CD8-positive, alpha-beta memory T cell (primary cell): ENCODE measurements at places on chromosomes 7 and 10.

- no peak for DNase-seq
These were observed 92.5 kb downstream of the POU6F2 start for GRCh38 chr7:39069896-39070881.

DNA sequence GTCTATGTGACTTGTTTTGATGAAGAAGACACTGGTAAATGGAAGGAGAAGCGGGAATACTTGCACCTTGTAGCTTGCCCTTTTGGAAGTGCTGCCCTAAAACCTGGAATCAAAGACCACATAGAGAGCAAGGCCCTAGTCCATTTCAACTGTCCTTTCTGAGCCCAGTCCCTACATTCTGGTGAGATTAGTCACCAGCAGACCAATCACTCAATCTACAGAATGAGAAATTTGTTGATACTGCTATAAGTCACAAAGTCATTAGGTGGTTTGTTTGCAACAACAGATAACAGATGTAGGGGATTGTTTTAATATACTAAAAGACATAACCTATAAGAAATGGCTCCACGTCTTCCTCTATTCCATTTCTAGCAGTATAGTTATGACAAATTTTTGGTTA, 33.6 kb downstream of the WASL start:
- DNase-seq, result no peak

- DNase-seq, result no peak
These were observed 248.4 kb upstream of the HGF start for GRCh38 chr7:82018226-82018625.

DNA sequence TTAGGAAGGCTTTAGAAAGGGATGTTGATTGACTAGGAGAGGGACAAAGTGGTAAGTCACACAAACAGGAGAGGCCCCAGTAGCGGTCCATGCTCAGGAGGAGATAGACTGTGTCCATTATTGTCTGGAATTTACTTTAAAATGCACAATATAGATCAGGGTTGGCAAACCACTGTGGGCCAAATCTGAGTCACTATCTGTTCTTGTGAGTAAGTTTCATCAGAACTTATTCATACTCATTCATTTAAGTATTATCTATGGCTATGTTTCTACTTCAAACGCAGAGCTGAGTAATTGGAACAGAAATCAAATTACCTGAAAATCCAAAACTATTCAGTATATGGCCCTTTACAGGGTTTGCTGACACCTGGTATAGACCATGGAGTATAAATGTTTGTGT, 166.5 kb downstream of the COL28A1 start:
- no peak for DNase-seq

DNA sequence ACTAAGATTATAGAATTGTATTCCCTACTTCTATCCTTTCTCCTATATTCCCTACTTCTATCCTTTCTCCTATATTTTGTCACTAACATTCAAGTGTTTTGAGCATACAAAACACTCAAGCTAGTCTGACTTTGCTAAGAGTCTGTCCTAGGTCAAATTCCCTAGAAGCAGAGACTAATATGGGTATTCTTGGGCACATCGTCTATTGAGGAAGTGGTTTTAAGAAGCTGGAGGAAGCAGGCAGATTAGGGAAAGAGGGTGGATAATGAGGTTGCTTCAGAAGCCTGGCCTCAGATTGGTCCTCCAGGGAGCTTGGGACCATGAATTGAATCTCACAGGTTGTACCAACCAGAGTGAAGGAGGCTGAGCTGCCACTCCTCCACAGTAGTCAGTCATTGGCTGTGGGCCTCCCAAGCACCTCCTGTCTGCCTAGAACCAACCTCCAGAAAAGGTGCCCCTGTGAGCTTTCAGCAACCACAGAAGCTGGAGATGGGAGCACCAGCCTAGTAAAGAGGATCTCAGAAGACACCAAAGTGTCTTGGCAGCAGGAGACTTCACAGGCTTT, 295.9 kb upstream of the PHF14 start:
- DNase-seq, result no peak

- no peak for DNase-seq
These were observed 103.7 kb downstream of the CXCL12 start for GRCh38 chr10:44281089-44281613.

DNA sequence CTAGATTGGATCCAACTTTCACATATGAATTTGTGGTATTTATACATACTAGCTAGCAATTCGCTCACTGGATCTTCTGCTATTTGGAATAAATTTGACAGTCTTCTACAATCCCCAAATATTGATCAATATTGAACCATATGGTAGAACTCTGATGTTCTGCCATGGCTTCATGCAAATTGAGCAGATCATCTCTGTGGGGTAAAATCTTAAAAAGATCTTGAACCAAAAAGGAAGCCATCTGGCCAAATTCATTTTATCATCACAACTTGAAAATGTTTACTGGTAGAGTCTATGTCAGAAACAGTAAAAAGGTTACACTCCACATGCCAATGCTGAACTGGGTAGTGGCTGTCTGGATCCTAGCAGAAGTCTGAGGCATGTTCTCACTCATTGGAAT, 80.0 kb downstream of the LHFPL3 start:
- no peak for DNase-seq

GRCh38 chr7:744854-745430, 17.9 kb upstream of the PRKAR1B start:
- DNase-seq, result no peak

GRCh38 chr10:131165092-131165491, 146.4 kb downstream of the TCERG1L start:
- DNase-seq, result no peak

DNA sequence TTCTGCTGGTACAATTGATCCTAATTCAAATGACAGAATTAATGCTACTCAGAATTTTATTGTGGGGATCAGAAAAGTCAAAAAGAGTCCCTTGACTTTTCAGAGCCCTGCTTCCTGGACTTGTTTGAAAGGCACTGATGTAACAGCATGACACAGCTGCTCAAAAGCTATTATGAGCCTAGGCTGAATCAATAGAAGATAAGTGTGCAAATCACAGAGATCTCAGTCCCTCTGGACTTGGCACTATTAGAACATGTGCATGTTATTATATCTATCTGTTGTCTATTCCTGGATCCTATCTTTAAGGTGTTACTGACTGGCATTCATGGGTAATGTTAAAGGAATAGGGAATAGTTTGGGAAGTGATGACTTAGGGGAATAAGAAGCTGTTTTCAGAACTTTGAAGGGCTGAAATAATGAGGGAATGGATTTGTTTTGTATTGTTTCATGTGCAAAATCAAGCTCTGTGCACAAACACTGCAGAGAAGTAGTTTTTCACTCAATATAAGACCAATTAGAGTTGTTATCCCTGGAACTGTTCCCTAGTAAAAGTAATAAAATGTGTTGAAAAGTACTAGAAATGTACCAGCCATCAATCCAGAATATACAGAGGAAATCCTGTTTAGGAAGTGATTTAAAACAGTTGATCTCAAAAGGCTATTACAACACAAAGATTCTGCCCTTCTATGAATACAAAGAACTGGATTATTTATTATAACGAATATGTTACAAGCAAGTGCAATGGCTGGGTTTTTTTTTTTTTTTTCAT, 814.9 kb upstream of the C7orf33 start:
- DNase-seq, result no peak

DNA sequence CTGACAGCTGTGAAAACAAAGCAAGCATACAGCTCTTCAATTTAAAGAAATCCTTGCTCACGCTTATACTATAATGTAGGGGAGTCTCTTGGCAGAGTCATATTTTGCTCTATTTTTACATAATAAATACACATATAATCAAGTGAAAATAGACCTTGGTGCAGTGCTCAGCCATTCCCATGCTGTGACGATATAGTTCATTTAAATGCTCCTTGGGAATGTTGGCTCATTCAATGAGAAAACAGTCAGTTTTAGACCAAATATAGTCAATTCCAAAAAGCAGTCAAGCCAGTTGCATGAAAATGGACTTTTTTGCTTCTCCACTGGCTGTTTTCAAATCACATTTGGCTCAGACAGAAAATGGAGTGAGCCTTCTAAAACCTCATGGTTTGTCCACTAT, 587.4 kb downstream of the SUGCT start:
- DNase-seq, result no peak

DNA sequence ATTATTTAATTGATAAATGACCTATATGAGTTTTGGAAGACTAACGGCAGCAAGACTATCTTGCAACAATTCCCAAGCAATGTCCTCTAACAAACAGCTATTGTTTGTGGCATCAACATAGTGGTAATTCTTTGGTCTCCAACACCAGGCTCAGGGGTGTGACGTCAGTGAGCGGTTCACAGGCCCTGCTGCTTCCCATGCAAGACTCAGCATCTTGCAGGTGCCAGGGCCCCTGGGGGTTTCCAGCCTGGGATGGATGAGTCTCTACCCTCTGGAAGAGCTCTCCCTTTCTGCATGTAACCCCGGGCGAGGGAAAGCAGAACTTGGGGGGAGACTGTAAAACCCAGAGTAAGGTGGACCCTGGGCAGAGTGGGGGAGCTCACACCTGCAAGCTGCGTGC, 164.7 kb downstream of the ACTR3B start:
- DNase-seq, result no peak

DNA sequence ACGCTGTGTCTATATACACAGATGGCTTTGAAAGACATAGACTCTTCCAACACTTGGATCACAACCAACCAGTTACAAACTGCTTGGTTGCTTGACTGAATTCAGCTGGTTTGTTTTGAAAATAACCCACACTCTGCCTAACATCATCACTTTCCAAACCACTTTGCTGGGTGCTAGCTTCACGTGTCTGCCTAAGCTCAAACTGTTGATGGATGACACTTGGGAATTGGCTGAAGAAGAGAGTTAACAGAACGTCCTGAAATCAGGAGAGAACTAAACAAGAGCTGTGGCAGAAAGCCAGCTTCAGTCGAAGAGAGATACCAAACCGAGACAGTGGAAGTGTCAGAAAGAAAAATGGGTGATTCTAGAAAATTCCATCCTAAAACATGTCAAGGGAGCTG, 420.8 kb upstream of the AUTS2 start:
- DNase-seq, result no peak

DNA sequence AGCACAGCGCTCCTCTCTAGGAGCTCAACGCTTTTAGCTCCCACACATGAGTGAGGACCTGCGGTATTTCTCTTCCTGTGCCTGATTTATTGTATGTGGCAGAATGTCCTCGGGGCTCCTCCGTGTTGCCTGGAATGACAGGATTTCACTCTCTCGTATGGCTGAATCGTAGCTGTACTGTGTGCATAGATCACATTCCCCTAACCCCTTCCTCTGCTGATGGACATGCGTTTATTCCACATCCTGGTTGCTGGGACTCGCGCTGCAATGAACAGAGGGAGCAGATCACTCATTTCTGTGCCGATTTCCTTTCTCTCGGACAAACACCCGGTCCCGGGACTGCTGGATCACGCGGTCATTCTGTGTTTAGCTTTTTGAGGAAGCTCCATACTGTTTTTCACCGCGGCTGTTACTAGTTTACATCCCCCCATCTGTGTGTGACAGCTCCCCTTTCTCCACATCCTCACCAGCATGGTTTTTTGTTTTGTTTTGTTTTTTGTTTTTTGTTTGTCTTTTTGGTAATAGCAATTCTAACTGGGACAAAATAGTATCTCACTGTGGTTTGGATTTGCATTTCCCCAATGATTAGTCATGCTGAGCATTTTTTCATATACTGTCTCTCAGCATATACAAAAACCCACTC, 76.3 kb downstream of the FOXL3 start:
- no peak for DNase-seq

DNA sequence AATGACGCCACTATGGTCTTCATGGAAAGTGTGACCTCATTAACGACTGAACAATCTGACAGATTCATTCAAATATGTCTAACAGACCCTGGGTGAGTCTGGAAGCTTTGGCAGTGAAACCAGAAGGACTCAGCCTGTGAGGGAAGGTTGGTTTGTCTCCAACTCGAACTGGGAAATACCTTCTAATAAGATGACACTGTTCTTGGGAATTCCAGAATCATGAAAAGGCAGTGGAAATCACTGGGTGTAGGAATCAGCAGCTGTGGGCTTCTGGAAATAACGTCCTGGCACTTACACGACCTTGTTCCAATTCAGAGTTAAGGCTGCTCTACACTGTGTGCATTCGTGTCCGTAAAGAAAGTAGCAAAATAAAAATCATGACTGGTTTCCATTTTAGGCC, 75.1 kb downstream of the DGKI start:
- no peak for DNase-seq

- DNase-seq, result no peak
These were observed 1253.5 kb downstream of the TYW1 start for GRCh38 chr7:68250143-68250542.

GRCh38 chr7:35905555-35905954, 104.7 kb downstream of the SEPTIN7 start:
- no peak for DNase-seq

- DNase-seq, result no peak
These were observed 14.3 kb upstream of the ELN start for GRCh38 chr7:74013539-74014272.

- DNase-seq, result no peak
These were observed 160.5 kb downstream of the BAMBI start for GRCh38 chr10:28837613-28838390.

GRCh38 chr7:158957921-158958491, 101.6 kb downstream of the DYNC2I1 start:
- DNase-seq, result peak; percentile 44

DNA sequence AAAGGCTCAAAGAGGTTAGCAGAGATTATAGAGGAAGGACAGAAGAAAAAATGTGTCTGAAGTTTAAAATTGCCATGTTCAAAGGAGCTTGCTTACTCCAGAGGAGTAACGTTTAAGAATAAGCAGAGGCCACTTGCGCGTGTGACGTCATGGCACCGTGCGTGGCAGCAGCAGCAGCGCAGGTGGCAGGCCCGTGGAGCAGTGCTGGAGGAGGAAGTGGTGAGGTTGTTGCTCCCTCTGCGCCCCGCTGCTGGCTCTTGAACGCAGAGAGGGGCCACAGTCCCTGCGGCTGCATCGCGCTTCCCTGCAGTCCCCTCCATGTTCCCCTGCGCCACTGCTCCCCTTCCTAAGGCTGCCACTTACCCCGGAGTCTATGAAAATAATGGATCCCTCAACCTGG, 37.5 kb downstream of the GDI2 start:
- DNase-seq, result peak; percentile 62

GRCh38 chr10:3625959-3626751, 158.9 kb downstream of the KLF6 start:
- no peak for DNase-seq

GRCh38 chr10:95877881-95878280, 29.9 kb upstream of the CC2D2B start:
- DNase-seq, result no peak

DNA sequence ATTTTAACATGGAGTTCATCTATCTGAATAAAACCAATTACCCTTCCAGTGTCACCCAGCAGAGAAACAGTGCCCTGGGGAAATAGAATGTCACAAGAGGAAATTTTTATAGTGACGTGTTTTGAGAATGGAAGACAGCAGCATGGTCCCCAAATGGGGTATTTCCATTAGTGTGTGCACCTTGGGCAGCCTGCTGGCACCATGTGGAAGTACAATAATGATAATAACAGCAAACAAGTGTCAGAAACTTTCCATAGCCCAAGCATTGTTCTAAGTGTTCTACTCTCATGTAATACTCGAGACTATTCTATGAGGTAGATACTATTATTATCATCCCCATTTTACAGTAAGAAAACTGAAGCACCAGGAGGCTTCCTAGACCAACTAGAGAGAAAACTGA, 2.2 kb upstream of the PDE1C start:
- no peak for DNase-seq
